ENCODE measurements at places on chromosomes 2 and 18.

DNA sequence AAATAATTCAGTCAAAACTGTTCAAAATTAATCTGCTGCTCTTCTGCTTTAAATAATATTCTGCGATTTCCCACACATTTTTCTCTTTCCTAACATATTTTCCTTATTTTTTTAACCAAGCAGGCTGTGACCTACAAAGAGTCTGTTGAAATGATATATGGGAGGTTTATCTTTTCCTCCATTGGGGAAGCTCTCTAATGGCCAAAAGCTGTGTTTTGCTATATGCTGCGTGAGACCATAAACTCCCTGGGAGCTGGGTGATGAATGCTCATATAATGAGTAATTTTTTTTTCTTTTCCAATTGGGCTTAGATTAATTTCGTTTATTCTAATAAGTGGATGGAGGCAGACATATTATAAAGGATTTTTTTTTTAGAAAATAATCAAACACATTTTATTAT is 72.2 kb upstream of the MAP2 start:
- no peak for DNase-seq

GRCh38 chr2:173407176-173407575 is 52.5 kb downstream of the CDCA7 start:
- no peak for DNase-seq

DNA sequence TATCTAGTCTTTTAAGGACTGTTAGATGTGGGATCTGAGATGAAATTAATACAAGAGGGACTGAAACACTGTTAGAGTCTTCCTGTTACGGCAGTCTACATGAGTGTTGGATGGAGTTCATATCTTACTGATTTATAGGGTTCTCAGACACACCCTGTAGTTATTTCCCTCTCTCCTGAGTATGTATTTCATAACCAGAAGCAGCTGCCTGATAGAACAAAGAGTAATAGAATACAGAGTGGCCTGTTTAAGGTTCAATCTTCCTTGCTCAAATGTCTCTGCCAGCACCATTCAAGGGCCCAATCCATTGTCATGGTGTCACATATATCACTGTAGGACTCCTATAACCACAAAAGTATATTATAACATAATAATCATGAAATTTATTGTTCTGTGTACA is 1229.1 kb upstream of the ACVR2A start:
- no peak for DNase-seq

DNA sequence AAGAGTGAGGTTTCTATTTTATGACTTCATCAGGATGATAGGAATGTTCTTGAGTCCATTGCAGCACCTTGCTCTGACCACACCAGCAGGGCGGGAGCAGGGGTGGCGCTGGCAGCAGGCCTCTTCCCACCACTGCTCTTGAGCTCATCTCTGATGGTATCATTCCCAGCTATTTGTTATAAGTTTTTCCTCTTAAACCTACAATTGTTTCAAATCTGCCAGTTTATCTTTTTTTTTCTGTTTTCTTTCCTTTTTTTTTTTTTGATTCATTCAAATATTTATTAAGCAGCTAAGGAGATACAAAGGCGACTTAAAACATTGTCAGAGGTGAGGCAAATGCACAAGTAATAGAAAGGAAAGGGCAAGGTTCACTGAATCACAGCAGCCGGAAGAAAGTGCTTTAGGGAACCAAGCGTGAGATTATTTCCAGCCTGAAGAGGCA is 28.7 kb downstream of the NIFK start:
- no peak for DNase-seq

DNA sequence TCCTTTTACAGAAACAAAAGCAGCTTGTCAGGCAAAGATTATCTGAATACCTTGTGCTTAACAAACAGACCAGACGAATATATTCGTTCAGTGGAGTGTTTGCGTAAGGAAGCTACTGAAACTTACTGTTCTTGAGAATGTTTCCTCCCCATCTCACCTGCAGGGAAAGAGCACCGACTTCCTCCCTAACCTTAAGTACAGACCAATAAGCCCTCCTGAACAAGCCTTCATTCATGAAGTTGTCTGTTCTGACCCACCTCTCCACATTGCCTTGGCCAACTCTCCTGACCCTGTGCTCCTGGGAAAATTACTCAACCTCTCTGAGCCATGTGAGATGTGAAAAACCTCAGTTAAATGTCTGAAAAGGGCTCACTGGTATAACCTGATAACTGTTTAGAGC is 35.2 kb downstream of the STK39 start:
- DNase-seq, result no peak

GRCh38 chr18:13003466-13003896 is 12.3 kb downstream of the CEP192 start:
- no peak for DNase-seq

DNA sequence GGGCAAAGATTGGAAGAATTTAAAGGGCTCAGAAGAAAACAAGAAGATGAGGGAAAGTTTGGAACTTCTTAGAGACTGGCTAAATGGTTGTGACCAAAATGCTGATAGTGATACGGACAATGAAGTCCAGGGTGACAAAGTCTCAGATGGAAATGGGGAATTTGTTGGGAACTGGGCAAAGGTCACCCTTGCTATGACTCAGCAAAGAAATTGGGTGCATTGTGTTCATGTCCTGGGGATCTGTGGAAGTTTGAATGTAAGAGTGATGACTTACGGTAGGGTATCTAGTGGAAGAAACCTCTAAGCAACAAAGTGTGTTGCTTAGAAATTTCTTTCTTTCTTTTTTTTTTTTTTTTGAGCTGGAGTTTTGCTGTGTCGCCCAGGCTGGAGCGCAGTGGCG is 6.0 kb upstream of the IL1A start:
- DNase-seq, result no peak

DNA sequence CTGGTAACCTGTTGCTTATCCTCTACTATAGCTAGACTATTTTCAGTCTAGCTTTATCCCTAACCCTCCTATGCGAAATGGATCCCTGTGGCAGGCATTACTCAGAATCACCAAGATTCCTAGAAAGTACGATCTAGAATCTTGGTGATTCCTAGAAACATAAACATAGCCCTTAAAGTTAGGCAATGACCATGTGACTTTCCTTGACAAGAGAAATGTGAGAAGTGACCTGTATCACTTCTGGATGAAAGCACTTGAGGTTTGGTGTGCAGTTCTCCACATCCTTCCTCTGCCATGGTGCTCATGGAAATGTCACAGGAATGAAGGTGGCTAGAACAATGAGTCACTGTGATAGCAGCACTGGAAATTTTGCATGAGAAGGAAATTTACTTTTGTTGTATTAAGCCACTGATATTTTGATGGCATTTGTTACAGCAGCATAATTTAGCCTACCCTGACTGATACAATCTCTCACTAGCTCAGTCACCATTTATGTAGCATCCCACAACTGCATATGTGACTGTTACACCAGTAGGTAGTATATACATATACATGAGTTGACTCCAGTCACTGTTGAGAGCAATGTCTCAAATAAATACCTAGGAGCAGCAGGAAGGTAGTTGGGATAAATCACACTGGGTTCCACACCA is 68.3 kb upstream of the MAPRE2 start:
- no peak for DNase-seq

DNA sequence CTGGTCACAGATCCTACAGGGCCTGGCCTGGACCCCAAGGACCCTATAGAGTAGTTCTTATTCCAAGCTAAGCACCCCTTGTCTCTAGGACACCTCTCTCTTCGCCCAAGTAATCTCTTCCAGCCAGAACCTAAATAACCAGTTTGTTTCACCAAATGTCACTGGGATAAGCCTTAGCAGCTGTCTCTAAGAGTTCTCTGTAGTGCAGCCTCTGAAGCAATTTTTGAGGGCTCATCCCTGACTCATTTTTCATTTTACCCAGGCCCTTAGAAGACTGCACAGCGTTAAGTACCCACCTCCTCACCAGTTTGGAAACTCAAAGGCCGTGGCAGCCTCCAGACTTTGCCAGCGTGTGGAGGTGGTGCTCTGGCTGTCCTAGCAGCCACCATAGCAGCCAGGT is 290.1 kb upstream of the SIX2 start:
- DNase-seq, result no peak

DNA sequence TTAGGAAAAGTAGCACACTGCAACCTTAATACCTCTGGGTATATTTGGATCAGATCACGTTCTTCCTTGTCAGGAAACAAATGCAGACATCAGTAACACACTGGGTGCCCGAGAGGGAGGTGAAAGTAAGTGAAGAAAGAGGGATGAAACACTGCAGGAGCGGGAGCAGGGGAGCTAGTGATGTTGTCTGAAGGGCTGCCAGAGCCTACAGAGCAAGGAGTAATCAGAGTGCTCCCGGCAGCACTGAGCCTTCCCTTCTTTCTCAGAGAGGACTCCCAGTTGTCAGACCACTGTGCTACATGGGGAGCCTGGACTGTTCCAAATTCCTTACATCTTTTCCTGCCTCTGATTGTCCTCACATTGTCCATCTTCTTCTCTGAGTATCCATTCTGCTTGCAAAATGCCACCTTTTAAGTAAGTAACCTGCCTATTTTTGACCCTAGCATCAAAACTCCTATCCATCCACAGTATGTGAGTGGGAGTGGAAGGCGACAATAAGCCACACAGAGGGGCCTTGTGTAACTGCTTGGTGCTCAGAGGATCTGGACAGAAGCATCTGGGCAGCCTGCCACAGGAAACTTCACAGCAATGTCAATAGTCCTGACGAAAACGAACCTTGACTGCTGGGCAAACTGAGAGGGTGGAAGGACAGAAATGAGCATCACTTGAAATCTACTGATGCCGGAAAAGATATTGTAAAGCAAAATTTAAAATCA is 10.8 kb upstream of the NAB1 start:
- no peak for DNase-seq

- no peak for DNase-seq
Measured at GRCh38 chr2:69477627-69478026, 40.4 kb upstream of the NFU1 start.

- DNase-seq, result no peak
Measured at GRCh38 chr2:176934869-176935415, 277.7 kb upstream of the HNRNPA3 start.

GRCh38 chr2:11118761-11119160 is 36.5 kb upstream of the SLC66A3 start:
- no peak for DNase-seq

DNA sequence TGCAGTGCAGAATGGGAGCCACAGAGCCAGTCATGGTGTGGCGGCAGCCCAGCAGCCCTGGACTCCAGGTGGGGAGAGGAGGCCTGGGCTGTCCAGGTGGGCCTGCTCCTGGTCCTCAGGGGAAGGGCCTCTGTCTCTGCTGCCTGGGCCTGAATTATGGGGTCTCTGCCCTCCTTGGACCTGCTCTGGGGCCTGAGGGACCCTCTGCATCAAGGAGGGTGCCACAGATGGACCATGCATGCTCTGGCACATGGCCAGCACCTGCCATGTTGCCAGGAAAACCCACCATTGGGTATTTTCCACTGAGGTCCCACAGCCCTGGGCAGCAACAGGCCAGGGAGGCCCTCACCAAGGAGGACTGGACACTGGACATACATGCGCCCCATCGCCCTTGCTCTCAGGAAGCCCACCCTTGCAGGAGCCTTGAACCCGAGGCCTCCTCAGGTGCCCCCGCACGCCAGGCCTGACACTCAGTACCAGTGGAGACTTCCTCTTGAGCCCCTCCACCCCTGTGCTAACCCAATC is 107.1 kb downstream of the NDUFA10 start:
- DNase-seq, result no peak

DNA sequence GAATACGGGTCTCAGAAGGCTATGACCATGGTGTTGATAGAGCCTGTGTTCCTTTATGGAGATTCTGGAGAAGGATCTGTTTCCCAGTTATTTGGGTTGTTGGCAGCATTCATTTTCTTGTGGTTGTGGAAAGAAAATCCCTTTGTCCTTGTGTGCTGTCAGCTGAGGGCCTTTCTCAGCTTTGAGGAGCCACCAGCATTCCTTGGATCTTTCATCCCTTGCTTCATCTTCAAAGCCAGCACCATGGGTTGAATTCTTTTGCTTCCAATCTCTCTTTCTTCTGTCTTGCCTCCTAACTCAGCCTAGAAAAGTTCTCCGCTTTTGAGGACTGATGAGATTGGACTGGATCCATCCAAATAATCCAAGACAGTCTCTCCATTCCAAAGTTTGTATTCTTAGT is 103.2 kb upstream of the MMADHC start:
- DNase-seq, result no peak

- no peak for DNase-seq
Measured at GRCh38 chr2:25620077-25620476, 53.3 kb downstream of the DTNB start.

DNA sequence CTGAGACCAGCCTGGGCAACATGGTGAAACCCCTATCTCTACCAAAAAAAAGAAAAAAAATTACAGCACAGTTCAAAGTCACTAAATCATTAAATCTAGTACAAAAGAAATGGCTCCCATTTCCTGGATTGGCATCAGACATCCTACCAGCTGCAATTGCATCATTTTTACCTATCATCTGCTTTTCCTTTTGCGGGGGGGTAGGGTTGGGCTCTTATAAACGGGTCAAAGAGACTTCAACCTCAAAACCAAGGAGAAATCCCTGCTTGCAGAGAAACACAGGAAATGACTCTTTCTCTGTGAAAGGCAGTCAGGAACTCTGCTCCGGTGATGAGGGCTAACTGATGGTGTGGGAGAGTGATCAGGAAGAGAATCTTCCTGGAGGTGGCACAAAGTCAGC is 45.3 kb upstream of the RFX8 start:
- DNase-seq, result no peak

GRCh38 chr2:128332091-128332634 is 13.5 kb upstream of the HS6ST1 start:
- DNase-seq, result no peak

DNA sequence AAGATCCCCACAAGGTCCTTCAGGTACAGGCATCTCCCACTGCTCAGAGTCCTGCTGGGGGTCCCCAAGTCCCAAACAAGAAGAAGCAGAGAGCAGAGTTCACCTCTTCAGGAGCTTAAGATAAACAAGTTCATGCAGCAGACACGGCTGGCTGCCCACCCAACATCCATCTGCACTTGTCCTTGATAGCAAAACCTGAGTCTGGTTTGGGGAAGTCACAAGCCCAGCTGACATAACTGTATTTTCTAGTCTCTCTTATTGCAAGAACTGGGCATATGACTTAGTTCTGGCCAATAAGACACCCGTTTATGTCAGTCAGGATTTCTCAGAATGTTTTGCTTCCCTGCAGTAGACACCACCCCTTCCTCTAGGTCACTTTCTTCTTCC is 31.8 kb downstream of the AFF3 start:
- DNase-seq, result no peak

GRCh38 chr2:190156530-190157212 is 94.1 kb upstream of the MSTN start:
- no peak for DNase-seq

DNA sequence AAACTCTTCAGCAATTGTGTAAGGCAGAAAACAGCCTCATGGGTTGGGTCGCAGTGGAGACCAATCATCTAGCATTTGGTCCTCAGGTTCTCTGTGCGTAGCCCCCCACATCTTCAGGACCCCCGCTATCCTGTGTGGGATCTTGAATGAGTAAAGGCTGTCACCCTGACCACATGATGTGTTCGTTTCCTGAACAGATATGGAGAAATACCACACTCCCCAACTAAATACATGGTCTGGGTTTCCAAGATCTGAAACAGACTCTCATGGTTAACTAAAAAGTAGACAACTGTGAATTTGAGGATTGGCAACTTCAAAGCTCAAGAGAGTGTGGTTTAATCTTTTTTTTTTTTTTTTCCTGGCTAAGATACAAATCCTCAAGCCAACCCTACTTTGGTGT is 23.2 kb downstream of the DOCK10 start:
- no peak for DNase-seq
